ENCODE measurements at places on chromosomes 6 and 20. TPM values are rescaled to one million over a fixed set of nuclear protein-coding genes. Genes with fewer than 3 reads are reported as not detected.

The SLC35D3 gene
- not detected for total RNA-seq

The ABHD16A gene
- total RNA-seq, result 19.4 TPM

The SDHAF4 gene
- 0.91 TPM for total RNA-seq

The KPNA5 gene
- total RNA-seq, result 2.8 TPM

The NKAPL gene
- not detected for total RNA-seq

The POPDC3 gene
- 1.8 TPM for total RNA-seq

The BHLHE23 gene
- total RNA-seq, result not detected

The ZNF334 gene
- 0.30 TPM for total RNA-seq

The IL22RA2 gene
- total RNA-seq, result not detected

The FAM83C gene
- not detected for total RNA-seq

The CST7 gene
- not detected for total RNA-seq

The MOCS1 gene
- 2.6 TPM for total RNA-seq

The PNLDC1 gene
- total RNA-seq, result not detected

The GUCA1A gene
- not detected for total RNA-seq

The IMPG1 gene
- total RNA-seq, result not detected

All from MG63 (cell line).